CD4-positive, alpha-beta T cell treated with Interleukin-15 for 4 hours (primary cell): ENCODE measurements at places on chromosomes 3 and 15.

DNA sequence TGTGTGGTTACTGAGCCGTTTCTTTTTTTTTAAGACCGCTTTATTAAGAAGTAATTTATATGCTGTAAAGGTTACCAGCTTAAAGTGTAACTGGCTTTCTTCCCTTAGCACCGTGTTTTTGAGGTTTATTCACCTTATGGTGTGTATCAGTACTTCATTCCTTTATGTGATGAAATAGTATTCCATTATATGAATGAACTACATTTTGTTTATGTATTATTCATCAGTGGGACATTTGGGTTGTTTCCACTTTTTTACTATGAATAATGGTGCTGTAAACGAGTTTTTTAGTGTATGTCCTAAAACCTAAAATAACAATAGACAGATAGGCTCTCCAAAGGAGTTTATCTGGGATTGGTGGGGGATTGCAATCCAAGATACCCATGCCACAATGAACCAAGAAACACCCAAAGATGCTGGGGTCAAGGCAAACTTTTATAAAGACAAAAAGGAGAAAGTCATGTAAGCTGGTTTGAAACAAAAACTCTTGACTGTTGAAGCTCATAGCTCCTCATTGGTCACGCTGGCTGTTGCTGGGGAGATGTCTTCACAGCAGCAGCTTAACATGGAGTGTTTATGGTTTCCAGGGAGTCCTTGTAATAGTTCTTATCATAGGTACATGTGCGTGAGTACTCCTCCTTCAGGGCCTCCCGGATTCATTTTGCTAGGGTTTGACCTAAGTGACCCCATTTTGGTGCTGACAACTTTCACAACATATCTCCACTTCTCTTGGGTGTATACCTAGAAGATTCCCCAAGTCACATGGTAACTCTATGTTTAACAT lies 16.0 kb downstream of the TM2D3 start:
- DNase-seq = no peak

DNA sequence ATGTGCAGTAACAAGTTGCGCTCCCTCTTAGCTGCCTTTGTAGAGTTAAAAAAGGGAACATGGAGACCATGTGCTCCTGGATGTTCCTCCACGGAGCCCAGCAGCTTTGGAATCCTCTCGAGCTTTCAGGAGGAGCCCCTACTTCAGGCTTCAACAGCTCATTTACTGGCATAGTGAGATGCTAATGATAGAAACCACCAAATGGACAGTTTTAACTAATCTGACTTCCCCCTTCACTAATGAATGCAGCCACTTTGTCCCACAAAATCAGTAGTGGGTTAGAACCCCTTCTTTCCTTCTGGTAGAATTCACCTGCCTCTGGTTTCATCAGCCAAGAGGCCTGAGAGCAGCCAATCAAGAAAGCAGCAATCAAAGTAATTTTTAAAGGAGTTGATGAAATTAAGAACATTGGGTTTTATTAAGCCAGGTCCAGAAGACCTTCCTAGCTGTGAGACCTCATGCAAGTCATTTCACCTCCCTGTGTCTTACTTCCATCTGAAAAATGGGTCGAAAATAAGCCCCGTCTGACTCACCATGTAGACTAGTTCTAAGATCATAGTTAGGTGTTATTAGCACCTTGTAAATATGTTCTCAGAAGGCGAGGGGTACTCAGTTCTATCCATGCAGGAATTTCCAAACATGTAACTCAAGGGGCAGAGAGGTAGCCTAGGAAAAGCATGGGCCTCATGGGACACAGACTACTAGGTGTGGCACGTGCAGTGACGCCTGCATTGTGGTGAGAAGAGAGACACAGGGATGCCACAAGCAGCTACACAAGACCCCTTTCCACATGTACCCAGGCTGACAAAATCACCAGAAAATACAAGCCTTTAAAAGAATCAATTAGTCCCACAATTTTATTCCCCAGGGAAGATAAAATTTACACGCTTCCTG lies 179.7 kb upstream of the LPP start:
- no peak for DNase-seq

GRCh38 chr3:9955067-9955502 lies 2.9 kb upstream of the PRRT3 start:
- DNase-seq = no peak

GRCh38 chr15:58639992-58640391 lies 109.5 kb downstream of the ADAM10 start:
- DNase-seq = no peak

- no peak for DNase-seq
These were observed 183.1 kb downstream of the CHST2 start for GRCh38 chr3:143302638-143303171.

- DNase-seq = no peak
These were observed 8.7 kb upstream of the ACAP2 start for GRCh38 chr3:195451373-195452015.

- no peak for DNase-seq
These were observed 594.1 kb downstream of the NR2F2 start for GRCh38 chr15:96924570-96924969.

DNA sequence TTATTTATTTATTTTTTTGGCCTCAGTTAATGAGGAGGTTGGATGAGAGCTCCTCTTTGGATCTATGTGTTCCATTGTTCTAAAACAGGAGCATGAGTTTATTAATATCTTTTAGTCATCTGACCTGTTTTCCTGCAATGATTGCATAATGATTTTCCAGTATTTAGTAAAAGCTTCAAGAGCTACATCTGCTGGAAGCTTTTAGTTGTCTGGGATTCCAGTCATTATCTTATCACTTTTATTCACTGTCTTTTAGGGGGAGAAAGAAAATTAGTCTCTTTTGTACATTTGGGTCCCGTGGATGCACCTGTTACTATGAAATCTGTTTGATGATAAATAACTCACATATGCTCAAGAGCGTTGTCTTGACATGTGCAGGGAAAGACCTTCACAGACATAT lies 1270.0 kb downstream of the ROBO1 start:
- DNase-seq = no peak

DNA sequence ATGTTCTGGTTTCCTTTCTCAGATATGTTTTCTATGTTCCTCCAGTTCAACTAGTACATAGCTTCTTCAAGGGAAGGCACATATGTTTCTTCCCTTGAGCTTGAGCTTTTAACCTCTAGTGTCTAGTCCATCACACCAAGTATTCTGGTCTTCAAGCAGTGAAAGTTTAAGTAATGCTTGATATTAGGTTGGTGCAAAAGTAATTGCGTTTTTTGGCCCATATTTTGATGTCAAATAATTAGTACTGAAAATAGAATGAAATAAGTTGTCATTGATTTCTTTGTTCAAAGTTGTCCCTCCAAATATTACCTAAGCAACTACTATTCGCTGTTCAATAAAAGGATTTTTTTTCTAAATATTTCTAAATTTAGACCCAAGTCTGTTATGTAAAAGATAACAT lies 146.7 kb upstream of the TSC22D2 start:
- no peak for DNase-seq

DNA sequence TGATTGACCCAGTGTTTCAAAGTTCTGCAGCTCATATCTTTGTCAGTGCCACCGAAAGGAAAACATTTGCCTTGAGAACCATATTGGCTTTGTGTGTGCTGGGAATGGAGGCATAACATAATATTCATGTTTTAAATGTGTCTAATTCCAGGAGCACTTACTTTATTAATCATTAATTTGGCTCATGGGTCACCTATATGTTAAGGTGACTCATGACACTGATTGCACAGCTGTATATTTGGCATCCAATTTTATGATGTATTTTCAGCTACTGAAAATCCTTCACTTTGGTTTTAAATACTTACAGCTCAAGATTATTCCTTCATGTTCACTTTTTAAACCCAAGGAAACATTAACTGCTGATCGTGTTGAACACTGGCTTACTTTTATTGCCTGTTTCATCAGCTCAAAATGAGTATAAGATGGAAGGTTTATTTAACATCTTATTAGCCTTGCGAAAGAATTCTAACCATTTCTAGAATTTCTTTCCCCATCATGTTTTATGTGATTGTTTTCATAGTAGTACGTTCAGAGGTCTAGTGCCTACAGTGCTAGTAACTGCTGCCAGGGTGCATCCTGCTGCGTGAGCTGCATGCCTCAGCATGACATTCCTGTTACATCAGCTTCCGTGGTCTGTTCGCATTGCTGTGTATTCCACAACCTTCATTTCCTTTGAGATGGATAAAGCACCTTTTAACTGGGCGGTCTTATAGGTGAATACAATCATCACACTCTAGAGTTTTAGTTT lies 63.7 kb downstream of the LRCH3 start:
- no peak for DNase-seq

- DNase-seq = no peak
These were observed 8.7 kb downstream of the MEF2A start for GRCh38 chr15:99574502-99574901.

GRCh38 chr3:62622553-62623174 lies 249.3 kb upstream of the FEZF2 start:
- DNase-seq = no peak

DNA sequence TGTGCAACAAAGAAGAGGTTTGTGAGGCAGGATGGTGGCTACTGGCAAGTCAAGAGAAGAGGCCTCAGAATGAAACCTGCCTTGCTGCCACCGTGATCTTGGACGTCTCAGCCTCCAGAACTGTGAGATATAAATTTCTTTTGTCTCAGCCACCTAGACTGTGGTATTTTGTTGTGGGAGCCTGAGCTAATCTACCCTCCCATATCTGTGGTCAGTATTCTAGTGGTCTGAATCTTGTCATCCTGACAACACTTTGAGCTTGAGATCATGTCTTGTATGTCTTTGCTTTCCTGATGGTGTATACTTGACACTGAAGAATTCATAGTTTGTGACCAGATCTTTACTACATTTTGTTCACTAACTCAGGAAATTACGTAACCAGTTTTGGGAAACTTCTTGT lies 240.6 kb upstream of the GOLIM4 start:
- DNase-seq = no peak

DNA sequence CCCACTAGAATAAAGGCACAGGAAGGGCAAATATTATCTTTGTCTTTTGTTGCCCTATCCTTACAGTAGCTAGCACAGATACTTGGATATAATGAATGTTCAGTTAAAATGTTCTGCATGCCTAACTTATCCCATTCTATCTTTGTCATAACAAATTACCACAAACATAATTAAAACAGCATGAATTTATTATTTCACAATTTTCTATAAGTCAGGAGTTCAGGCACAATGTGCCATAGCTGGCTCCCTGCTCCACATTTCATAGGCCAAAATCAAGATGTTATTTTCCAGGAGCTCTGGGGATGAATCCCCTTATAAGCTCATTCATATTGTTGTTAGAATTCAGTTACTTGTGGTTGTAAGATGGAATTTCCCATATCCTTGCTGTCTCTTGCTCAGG lies 975.5 kb downstream of the IGSF11 start:
- DNase-seq = no peak

DNA sequence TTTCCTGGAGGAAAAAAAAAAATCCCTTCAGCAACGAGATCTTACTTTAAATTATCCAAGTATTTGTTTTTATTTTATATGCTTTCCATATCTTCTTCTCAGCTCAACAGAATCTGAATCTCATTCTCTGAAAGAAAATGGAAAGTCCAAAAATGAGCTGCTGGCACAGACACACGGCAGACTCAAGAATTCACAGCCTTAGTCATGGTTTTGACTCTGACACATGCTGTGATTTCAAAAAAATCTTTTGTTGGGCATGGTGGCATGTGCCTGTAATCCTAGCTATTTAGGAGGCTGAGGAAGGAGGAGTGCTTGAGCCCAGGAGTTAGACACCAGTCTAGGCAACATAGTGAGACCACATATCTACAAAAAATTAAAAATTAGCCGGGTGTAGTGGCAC lies 565.0 kb downstream of the MAGI1 start:
- DNase-seq = no peak

DNA sequence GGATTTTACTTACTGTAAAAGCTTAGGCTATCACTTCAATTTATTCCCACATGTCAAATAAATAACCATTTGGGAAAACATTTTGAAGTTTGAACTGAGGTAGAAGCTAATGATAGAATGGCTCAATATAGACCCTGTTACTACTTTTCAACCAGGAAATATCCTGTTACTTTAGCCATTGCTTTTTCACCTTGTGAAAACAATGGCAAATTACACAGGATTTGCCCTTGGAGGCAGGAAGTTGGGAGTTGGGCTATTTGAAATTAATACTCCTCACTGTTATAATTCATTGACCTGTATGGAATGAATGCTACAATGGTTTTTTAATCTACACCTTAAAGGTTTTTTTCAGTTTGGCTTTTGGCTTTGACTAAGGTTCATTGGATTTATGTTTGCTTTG lies 98.1 kb upstream of the UBE2E2 start:
- DNase-seq = no peak
